Activated naive CD8-positive, alpha-beta T cell treated with anti-CD3 and anti-CD28 coated beads, Interleukin-2, amount 10 ng/mL, durations not matched to agents 7 days and 5 days (primary cell): ENCODE measurements at places on chromosomes 13 and 19. TPM values are rescaled to one million over a fixed set of nuclear protein-coding genes. Genes with fewer than 3 reads are reported as not detected.

FBXL3 gene
- 47.7 TPM for total RNA-seq

SAMD1 gene
- total RNA-seq, result 58.3 TPM

GJB2 gene
- total RNA-seq, result 0.22 TPM

ZNF784 gene
- 6.3 TPM for total RNA-seq

PSG11 gene
- not detected for total RNA-seq

DNA sequence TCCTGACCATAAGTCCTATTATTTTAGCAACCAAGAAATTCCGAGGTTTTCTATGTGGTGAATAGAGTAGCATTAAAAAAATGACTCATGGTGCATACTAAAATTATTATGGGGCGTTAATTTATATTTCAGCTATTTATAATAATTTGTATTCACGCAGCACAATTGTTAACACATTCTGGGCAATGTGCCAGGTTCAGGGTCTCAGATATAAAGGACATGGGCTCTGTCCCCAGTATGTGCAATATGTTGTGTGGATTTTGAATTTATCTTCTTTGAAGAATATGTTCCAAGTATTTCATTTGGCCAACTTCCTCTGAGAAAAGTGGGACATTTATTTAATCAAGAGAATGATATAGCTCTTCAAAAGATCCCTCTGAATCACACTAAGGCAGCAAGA lies 1434.7 kb upstream of the PRR20A start:
- no peaks in the 10 kb centered on the region for H3K27me3 ChIP-seq
- no peaks in the 10 kb centered on the region for H3K36me3 ChIP-seq
- no peak overlapping the region for H3K27ac ChIP-seq
- no peak overlapping the region for H3K4me3 ChIP-seq

- H3K27me3 ChIP-seq, result peaks cover 4% of the 10 kb centered on the region
- H3K4me3 ChIP-seq, result no peak overlapping the region
- DNase-seq, result no peak
- peaks cover 2% of the 10 kb centered on the region for H3K36me3 ChIP-seq
Measured at GRCh38 chr19:1232652-1233072, 5.1 kb downstream of the CBARP start.

DNA sequence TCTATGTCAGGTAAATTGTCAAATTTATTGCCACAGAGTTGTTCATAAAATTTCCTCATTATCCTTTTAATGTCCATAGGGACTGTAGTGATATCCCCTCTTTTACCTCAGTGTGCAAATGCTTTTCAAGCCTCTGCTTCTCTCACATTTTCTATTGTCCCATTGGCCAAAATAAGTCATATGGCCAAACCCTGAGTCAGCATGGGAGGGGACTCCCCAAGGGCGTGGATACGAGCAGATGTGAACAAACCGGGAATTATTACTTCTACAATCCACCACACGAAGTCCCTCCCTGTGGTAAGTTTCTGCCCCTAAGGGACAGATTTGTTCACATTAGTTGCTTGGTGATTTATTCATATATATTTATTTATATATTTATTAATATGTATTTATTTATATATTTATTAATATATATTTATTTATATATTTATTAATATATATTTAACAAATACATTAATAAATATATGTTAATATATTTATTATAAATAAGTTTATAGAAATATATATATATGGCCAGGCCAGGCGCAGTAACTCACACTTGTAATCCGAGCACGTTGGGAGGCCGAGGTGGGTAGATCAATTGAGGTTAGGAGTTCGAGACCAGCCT lies 20.1 kb upstream of the CAMSAP3 start:
- H3K4me1 ChIP-seq, result no peaks in the 10 kb centered on the region
- H3K27me3 ChIP-seq, result peaks cover 8% of the 10 kb centered on the region
- DNase-seq, result no peak
- H3K4me3 ChIP-seq, result no peak overlapping the region
- no peak overlapping the region for H3K27ac ChIP-seq
- H3K36me3 ChIP-seq, result no peaks in the 10 kb centered on the region

GRCh38 chr13:97944396-97945029 lies 9.0 kb upstream of the IPO5 start:
- no peaks in the 10 kb centered on the region for H3K36me3 ChIP-seq
- H3K27ac ChIP-seq, result no peak overlapping the region

- no peak overlapping the region for H3K4me3 ChIP-seq
- H3K4me1 ChIP-seq, result peaks cover 10% of the 10 kb centered on the region
- no peak for DNase-seq
- no peaks in the 10 kb centered on the region for H3K36me3 ChIP-seq
- H3K27me3 ChIP-seq, result no peaks in the 10 kb centered on the region
- H3K27ac ChIP-seq, result no peak overlapping the region
Measured at GRCh38 chr13:112729408-112729807, 39.6 kb downstream of the ATP11A start.

DNA sequence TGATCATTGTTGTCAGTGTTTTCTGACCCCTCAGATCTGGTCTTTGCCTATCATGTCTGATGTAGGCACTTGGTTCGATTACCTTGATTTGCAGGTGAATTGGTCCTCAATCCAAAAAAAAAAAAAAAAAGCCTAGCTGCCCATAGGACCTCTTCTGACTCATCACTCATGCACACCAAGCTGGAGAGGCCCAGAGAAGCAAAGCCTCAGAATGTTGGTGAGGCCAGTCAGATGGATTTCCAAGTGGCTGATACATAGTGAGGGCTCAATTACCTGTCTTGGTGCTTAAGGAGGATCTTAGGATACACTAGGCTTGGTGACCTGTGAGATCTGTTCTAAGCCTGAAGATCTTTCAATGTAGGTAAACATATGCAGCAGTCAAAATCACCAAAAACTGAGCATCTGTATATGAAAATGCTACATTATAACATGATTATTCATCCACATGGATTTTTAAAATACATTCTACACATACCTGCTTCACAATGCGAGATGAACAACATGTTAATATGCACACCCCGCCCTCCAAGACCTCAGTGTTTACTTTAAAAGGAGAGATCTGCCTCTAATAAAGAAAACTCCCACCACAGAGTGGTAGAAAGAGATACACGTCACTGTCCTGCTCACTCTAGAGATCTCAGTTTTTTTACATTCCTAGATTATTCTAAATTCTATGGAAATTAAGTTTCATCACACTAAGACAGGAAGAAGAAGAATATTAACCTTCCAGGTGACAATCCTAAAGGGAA lies 79.9 kb upstream of the RAP2A start:
- no peak for DNase-seq
- H3K27me3 ChIP-seq, result no peaks in the 10 kb centered on the region
- H3K4me1 ChIP-seq, result no peaks in the 10 kb centered on the region
- H3K4me3 ChIP-seq, result no peak overlapping the region
- H3K36me3 ChIP-seq, result peaks cover 1% of the 10 kb centered on the region
- no peak overlapping the region for H3K27ac ChIP-seq

DNA sequence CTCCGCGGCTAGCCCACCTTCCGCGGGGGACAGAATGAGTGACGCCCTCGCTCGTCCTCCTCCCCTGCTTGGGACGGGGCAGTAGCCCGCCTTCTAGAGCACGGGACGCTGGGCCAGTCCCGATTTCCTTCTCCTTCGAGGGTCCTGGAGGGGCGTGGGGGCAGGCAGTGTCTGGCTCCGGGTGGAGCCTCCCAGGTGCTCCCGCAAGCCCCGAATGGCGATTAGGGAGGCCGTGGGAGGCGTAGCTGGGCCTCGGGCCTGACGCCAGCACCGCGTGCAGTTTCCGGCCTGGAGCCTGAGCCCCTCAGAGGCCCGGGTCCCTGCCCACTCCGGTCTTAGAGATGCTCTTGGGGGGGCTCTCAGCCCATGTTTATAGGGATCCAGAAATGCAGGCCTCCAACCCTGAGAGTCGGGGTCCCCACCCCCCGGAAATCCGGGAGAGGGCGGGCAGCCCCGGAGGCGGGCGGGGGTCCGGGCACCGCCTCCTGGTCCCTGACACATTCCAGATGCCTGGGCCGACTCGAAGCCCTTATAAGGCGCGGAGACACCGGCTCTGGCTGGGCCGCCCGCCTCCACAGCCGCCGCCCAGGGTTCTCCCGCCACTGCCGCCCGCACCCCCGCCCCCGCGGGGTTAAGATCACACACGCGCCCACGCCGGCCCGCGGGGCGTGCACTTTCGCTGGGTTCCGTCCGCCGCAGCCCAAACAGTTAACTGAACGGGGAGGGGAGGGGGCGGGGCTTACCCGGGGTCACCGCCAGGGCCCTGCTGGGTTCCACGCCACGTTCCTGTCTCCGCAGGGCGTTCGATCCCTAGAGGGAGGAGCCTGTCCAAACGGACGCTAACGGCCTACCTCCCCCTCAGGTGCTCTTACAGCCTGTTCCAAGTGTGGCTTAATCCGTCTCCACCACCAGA lies 1.5 kb downstream of the MYADM start:
- peaks cover 14% of the 10 kb centered on the region for H3K36me3 ChIP-seq
- H3K4me1 ChIP-seq, result peaks cover 40% of the 10 kb centered on the region
- peak overlapping the region; percentile 87 for H3K27ac ChIP-seq
- DNase-seq, result peak; percentile 93
- no peaks in the 10 kb centered on the region for H3K27me3 ChIP-seq

GRCh38 chr19:1424192-1424955 lies 13.8 kb upstream of the RPS15 start:
- H3K36me3 ChIP-seq, result peaks cover 17% of the 10 kb centered on the region
- no peaks in the 10 kb centered on the region for H3K27me3 ChIP-seq
- no peak overlapping the region for H3K4me3 ChIP-seq
- H3K27ac ChIP-seq, result peak overlapping the region; percentile 51
- peaks cover 3% of the 10 kb centered on the region for H3K4me1 ChIP-seq
